Hindlimb muscle (tissue), 1 donor: ENCODE measurements at places on chromosomes 6 and 20. TPM values are rescaled to one million over a fixed set of nuclear protein-coding genes. Genes with fewer than 3 reads are reported as not detected.

The METTL24 gene
- 0.23 TPM for polyA plus RNA-seq

The POM121L2 gene
- polyA plus RNA-seq, result not detected

The C6orf15 gene
- not detected for polyA plus RNA-seq

The CRYBG1 gene
- polyA plus RNA-seq, result 3.1 TPM

The NKX2-4 gene
- not detected for polyA plus RNA-seq

DNA sequence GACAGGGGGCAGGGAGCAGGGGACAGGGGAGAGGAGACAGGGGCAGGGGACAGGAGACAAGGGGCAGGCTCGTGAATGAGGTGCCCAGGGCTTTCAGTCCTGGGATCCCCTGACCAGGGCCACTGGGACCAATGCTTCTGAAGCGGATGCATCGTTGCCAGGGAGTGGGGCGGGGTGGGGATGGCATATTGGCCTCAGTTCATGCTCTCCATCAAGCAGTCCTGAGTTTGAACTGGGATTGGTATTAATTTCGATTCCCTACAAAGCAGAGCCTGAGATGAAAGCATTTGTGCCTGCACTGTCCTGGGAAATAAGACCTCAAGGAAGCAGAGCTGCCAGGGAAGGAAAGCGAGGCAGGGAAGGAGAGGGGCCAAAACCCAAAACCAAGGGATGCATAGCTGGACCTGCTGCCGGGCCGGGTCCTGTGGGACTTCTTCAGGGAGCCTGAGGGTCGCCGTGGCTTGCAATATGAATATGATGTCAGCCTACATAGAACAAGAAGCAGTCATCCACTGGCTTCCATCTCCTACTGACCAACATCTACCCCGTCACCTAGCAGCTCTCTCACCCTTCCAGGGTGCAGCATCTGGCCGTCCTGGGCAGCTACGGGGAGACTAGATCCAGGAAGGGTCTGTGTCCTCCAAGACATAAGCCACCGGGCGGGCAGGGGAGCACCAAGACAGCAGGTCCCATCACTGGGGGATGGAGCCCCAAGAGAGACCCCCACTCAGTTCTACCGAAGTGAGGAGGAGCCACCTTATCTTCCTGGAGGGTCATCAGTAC lies 233.3 kb downstream of the SYNDIG1 start:
- DNase-seq, result no peak

GRCh38 chr6:17705778-17706579 lies 746 bp downstream of the NUP153 start:
- peak; percentile 78 for DNase-seq

DNA sequence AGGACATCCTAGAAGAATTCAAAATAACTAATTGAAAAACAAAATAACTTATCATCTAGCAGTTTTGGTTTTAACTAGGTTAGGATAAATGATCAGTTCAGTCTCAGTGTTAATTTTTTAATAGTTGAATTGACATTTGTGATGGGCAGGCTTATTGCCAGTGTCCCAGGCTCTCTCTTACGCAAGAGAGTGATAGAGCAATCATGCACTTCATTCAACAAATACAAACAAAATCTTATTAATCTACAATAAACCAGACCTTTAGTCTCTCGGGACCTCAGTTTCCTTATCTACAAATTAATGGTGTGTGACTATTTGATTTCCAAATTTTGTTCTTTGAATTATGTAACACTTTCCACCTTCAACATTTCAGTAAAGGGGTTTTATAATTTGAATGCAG lies 385.9 kb upstream of the JAG1 start:
- DNase-seq, result no peak

DNA sequence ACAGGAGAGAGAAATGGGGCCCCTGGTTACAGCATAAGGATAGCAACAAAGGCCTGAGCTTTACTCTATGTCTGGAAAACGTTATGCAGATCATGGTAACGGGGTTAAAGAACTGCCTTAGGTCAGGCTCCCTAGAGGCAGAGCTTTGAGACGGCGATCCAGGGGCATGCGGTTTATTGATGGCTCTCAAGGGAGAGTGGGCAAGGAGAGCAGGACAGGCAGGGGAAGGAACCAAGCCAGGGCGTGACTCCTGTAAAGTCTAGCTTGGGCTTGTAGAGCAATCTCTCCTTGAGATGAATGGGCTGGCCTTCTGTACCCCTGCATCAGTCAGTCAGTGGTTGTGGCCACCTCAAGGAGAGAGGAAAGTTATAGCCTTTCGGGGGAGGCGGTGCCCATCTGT lies 12.5 kb upstream of the FERMT1 start:
- no peak for DNase-seq

- DNase-seq, result no peak
These were observed 228.1 kb downstream of the PRL start for GRCh38 chr6:22068561-22069305.

- no peak for DNase-seq
These were observed 86.5 kb downstream of the LYRM4 start for GRCh38 chr6:5174244-5174643.

DNA sequence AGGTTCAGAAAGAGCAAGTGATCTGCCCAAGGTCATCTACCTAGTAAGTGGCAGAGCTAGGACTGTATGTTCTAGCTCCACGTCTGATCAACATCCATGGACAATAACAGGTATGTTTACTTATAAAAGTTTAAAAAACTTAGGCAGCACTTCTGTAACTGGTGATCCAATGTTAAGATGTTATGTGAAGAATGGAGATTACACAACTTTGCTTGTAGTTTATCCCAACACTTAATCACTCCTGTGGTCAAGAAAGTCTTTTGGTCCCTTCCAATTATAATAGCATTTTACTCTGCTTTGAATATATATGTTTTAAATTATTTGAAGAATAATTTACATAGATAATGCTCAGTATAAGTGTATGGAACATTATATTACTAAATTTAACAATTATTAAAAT lies 4.8 kb downstream of the FBXO30 start:
- DNase-seq, result no peak

- no peak for DNase-seq
These were observed 19.3 kb downstream of the RIPOR2 start for GRCh38 chr6:24916496-24916895.

GRCh38 chr20:22929661-22930060 lies 105.5 kb upstream of the SSTR4 start:
- DNase-seq, result no peak

GRCh38 chr6:114445846-114446245 lies 103.0 kb upstream of the HS3ST5 start:
- no peak for DNase-seq

GRCh38 chr6:38151580-38152500 lies 332.3 kb downstream of the ZFAND3 start:
- DNase-seq, result no peak

DNA sequence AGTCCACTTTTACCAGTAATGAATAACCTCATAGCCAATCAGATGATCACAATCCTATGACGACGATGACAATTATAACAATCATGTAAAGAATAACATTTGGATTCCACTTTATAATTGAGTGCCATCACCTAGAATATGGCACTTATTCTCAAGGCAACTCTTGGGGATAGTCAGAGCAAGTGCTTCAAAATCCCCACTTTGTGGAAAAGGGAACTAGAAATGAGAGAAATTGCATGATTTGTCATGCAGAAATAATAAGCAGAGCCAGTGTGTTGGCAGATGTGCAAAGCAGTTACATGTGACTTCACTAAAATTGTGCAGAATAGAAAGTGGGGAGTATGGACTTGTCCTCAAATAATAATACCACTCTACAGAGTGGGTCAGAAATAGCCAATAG lies 41.3 kb downstream of the FRK start:
- no peak for DNase-seq

DNA sequence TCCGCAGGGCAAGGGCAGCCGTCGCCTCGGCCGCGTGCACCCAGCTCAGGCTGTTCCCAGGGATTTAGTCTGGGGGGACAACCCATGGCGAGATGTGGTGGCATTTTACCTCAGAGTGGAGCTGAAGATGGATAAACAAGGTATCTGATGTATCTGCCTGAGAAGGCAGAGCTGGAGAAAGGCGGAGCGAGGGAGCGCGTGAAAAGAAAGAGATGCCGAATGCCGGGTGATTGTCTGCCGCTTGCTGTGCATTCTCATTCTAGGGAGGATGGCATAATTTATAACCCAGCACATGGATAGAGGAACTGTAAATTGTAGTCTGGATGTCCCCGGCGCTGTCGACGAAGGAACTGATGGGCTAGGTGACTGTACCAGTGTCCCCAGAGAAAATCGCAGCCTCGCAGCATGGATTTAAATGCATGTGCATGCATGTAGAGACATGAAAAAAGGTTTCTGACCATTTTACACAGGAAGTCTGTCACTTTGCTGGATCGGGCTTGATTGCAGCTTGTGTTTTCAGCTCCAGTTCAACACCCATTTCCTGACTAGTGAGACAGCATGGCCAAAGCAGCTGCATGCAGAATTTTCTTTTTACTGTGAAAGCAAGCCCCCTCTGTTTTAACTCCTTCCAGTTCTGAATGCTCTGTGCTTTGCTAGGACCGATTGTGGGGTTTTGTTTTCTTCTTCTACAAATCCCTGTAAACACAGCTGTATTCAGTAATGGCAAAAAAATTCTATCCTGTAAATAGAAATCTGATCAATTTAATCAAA lies 149.7 kb downstream of the PRL start:
- peak; percentile 71 for DNase-seq

DNA sequence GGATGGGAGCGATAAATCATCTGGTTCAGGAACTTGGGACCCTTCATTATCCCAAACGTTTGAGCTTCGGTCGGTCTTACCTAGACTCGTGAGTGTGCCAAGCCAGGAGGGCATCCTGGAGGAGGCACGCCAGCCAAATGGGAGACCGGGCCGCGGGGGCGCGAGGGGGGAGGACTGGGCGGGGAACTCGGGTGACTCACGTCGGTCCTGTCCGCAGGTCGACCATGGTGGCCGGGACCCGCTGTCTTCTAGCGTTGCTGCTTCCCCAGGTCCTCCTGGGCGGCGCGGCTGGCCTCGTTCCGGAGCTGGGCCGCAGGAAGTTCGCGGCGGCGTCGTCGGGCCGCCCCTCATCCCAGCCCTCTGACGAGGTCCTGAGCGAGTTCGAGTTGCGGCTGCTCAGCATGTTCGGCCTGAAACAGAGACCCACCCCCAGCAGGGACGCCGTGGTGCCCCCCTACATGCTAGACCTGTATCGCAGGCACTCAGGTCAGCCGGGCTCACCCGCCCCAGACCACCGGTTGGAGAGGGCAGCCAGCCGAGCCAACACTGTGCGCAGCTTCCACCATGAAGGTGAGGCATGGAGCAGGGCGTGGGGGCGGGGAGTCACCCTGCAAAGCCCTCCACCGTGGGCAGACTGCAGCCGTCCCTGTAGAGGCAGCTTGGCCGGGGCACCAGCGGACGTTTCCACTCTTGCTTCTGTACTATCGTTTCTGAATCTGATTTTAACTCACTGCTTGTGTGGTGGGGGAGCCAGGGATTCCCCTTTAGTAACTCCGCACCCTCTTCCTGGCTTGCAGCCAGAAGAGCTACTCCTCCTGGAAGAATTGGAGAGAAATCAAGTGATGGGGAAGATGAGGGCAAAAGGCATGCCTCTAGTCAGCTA lies 2.7 kb downstream of the BMP2 start:
- DNase-seq, result peak; percentile 24

- DNase-seq, result no peak
These were observed 362.0 kb upstream of the CITED2 start for GRCh38 chr6:139736325-139736906.

- no peak for DNase-seq
These were observed 297.6 kb downstream of the CDH26 start for GRCh38 chr20:60255866-60256265.
